Activated effector memory CD4-positive, alpha-beta T cell treated with Interleukin-2 at 50 U/mL for 16 hours (primary cell): ENCODE measurements at places on chromosomes 5 and 9.

DNA sequence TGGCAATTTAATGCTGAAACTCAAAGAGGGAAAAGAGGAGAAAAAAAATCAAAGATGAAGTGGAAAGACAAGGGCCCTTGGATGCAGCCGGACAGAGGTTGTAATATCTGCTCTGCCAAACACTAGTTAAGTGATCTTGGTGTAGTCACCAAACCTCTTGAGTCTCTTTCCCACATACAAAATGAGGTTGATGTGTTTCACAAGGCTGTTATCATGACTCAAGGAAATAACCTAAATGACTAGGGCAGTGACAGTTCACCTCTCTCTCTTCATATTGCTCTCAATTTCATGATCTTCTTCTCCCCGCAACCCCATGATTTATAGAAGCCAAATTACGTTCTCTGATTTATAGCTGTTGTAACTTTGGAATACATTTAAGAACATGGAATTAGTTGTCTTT lies 44.9 kb downstream of the PIK3R1 start:
- no peak for DNase-seq

- no peak for DNase-seq
Measured at GRCh38 chr5:171617817-171618591, 167.6 kb upstream of the SMIM23 start.

DNA sequence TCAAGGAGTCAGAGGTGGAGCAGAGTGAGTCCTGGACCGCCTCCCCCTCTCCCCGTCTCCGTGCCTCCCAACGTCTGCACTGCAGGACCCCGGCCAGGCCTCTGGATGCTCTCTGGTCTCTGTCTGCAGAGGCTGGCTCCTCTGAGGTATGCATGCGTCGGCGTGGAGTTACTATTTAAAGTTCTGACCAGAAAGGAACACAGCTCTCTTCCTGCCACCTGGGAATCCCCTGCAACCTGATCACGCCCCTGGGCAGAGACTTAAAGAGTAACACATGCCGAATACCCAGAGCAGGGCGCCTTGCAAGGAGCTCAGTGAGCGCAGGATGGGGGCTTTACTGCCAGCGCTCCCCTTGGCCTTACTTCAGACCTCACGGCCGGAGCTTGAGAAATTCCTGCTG lies 16.0 kb downstream of the ANXA6 start:
- DNase-seq, result peak; percentile 39

DNA sequence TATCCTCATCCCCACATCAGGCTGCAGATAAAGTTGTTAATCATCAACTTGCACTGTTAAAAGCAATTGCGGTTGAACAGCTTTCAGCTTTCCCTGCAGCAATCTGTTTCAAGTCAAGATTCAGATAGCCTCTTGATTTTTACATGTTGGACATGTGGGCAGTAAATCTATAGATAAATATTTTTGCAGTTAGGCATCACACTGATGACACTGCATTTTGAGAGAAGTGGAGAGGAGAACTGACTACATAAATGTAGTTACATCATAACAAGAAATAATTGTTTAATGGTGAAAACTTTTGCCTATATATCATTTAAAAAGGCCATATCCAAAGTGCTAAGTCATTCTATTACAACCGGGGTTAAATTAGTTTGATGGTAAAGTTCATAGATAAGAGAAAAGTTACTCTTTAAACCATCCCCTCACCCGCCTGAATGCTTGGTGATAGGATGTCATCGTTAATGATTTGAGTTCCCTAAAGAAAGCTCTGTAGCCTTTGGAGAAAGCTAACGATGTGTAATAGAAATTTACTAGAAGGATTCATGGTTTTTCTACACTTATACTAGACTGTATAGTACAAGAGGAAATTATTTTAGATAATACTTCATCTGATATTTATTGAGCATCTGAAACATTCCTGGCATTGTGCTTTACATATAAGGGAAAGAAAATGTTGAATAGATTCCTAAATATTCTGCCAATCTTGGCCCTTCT lies 30.8 kb upstream of the ALDH1A1 start:
- no peak for DNase-seq

- DNase-seq, result no peak
Measured at GRCh38 chr5:14109041-14109747, 33.9 kb upstream of the TRIO start.

- no peak for DNase-seq
Measured at GRCh38 chr5:154191467-154192261, 1.1 kb downstream of the GALNT10 start.

DNA sequence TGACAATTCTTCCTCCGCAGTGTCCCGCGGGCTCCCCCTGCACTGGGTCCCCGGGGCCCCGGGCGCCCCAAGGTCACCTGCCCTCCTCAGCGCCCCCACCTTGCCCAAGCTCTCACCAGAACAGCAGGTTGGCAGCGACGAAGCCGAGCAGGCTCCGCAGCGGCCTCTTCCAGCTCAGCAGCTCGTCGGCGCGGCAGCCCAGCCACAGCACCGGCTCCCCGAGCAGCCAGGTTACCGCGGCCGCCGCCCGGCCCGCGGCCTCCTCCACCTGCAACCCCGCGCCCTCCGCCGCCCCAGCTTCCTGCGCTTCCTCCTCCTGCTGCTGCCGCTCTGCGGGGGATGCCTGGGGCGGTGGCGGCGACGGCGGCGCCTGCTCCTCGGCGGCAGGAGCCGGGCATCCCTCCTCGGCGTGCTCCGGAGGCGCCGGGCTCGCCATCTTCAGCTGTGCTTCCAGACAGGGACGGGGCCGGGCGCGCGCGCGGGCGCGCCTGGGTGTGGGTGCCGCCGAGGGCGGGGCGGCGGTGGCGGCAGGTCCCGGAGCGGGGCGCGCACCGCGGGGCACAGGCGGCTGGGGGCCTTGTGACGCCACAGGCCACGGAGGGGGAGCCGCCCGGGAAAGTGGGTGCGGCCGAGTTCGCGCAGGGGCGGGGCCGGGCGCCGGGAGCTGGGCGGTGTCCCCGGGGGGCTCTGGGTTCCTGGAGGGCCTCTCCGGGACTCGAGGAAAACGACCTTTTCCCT lies at the start of gene RETREG1:
TSS of gene RETREG1 (minus strand) at position 462 of the 738 bp plus-strand sequence. CDS start at position 436, 26 bp downstream.
- peak; percentile 81 for DNase-seq

- peak; percentile 49 for DNase-seq
Measured at GRCh38 chr9:97889941-97890887, 32.1 kb downstream of the TRMO start.

GRCh38 chr5:33272288-33272687 lies 168.5 kb upstream of the TARS1 start:
- no peak for DNase-seq

DNA sequence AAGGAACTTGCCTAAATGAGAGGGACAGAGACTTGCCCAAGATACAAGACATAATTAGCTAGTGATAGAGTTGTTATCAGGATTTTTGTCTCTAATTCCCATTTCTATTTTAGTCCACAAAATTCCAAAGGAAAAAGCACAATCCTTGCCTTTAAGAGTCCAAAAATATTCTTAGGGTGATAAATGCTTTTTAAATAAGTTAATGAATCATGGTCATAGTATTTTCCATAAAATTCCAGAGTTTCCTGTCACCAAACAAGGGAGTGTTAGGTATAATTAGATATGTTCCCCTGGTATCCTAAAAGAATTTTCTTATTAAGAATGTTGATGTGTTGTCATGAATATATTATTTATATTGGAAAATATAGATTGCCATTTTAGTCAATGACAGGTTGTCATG lies 21.8 kb upstream of the CEP72 start:
- no peak for DNase-seq

- no peak for DNase-seq
Measured at GRCh38 chr5:176396330-176396729, 7.8 kb downstream of the HIGD2A start.

DNA sequence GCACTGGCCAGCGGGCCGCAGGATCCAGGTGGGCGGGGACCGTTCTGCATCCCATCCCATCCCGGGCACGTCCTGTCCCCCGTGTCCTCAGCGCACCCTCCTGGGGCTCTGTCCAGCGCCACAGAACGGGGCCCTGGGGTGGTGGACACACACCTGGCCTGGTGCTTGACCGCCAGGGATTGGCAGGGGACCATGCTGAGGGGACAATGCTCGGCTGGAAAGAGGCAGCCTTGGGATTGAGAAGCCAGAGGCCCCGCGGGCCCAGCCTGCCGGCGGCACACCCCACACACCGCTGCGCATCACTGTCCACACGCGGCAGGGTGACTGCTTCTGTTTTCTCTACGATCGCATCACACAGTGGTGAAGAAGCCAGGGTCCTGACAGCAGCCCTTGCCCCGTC lies 33.0 kb downstream of the SLC12A7 start:
- DNase-seq, result no peak

GRCh38 chr9:126752376-126752775 lies 52.5 kb upstream of the ZBTB43 start:
- DNase-seq, result no peak

GRCh38 chr5:83636156-83636555 lies 84.5 kb downstream of the HAPLN1 start:
- DNase-seq, result no peak
